ENCODE measurements at places on chromosomes 5 and 9.

GRCh38 chr5:98206566-98206965, 566.9 kb upstream of the RGMB start:
- no peak for DNase-seq

DNA sequence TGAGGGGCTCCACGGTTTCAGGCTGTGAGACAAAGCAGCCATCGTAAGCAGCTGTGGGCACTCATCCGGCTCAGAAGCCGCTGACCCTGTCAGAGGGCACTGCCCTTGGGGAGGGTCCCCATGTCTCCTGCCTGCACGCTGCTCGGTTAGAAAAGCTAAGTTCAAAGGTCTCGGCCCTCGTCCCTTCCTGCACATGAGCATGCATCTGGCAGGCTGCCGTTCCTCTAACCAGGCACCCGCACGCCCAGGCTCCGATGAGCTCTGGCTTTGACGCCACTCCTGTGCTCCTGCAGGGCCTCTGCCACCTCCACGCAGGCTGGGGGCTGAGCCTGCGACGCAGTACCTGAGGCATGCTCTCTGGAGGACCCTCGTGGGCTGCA, 51.3 kb downstream of the NKD2 start:
- DNase-seq: no peak

DNA sequence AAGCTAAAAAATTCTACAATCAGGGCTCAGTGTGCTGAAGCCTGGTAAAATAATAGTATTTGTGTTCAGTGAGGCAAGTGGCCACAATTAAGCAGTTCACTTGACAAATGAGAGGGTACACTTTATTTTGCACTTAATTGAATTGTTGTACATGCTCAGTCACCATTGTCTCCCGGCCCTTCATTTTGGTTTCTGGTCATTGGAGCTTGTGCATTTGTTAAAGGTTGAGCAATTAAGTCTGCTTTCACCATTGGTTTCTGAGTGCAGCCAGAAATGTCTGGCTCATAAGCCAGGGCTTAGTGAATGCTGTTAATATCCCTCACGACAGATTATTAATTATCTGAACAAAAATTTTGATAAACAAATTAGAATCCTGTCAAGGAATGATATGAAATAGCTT, 89.6 kb downstream of the PRDM6 start:
- no peak for DNase-seq

DNA sequence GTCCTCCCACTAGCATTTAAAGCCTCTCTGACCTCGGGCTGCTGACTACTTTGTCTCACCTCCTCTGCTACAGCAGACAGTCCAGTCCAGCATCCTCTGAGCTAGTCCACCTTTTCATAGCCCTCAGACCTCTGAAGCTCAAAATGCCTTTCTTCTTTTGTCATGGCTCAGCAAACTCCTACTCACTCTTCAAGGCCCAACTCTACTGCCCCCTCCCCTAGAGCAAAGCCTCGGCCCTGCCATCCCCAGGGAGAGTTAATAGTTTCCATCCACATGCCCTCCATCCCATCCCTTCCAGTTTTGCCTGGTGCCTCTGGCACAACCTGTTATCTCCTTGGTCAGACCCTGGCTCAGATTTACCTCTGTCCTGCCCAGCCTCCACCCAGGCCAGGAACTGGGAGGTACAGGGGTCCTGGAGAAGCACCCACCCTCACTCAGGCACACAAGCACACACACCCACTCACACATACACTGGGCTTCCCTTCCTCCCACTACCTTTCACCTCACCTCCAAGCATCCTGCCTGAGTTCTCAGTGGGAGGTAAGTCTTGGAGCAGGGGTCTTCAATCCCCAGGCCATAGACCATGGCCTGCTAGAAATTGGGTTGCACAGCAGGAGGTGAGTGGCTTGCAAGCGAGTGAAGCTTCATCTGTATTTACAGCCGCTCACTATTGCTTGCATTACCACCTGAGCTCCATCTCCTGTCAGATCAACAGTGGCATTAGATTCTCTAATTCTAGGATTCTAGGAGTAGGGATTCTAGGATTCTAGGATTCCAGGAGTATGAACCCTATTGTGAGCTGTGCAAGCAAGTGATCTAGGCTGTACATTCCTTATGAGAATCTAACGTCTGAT, 18.1 kb downstream of the PDLIM4 start:
- no peak for DNase-seq

DNA sequence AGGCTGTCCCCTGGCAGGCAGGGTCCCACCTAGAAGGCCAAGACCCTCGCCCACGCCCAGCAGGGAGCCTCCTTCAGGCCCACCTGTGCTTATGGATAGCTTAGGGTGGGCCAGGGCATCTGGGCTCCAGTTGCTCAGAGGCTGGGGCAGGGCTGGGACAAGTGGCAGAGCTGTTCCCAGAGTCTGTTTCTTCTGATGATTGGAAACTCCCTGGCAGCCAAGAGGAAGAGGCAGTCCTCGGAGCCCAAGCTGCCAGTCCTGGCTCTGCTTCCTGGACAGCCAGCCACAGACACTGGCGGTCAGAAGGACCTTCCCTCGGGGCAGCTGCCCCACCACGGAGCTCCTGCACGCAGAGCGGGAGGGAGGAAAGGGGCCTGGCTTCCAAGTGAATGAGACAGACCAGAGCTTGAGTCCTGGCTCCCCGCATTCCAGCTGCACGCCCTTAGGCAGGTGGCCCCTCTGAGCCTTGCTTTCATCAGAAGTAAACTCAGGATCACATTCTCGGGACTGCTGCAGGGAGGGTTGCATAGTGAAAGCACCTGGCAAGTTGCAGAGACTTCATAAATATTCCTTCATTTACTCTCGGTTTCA, 37.9 kb upstream of the GABRP start:
- DNase-seq: no peak

- DNase-seq: no peak
Measured at GRCh38 chr5:141913560-141914198, 10.0 kb upstream of the DELE1 start.

DNA sequence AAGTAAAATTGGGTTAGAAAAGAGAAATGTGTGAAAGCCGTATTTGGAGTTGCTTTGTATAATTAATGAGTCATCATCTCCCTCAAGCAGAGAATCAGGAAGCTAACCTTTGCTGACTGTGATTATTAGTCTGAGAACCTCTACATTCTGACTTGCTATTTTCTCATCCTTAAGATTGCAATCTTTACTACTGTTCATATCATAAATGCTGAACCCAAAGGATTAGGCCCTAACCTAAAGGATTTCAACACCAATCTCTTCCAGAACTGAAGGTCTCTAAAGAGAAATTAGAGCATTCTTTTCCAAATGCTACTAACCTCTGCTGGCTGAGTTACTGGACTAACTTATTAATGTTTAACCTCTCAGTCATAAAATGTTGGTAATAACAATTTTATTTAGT, 538.1 kb upstream of the MEF2C start:
- no peak for DNase-seq

- DNase-seq: no peak
Measured at GRCh38 chr9:13190040-13190439, 89.5 kb downstream of the MPDZ start.

GRCh38 chr5:20020247-20020646, 32.2 kb upstream of the CDH18 start:
- no peak for DNase-seq

DNA sequence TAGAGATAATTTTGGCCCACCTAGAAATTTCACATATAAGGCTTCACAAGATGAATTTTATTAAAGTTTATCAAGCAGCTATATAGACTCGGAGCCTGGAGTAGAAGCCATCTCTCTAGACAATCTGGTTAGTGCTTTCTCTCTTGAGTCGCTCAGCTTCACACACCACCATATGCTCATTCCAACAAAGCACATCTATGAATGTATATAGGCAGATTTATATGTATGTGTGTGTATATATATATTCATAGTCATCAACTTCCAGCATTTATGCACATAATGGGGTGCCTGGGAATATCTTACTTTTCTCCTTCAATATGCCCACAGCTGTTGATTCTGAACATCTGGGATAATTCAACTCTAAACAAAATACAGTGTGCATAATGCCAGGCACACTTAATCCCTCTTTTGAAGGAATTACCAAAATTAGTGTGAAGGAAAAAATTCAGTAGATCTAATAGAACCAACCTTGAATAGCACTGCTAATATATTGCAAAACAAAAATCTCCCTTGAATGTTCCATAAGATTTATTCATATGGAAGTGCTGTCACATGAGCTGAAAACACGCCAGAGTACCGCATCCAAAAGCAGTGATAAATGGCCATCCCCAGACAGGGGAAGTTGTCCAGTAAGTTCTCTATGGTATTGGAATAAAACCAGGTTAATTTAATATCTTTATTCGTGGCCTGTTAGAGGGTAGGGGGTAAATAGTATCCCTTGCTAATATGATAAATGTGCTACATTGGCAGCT, 56.0 kb upstream of the MOCS2 start:
- no peak for DNase-seq

- no peak for DNase-seq
Measured at GRCh38 chr5:35657877-35658276, 40.2 kb downstream of the SPEF2 start.

DNA sequence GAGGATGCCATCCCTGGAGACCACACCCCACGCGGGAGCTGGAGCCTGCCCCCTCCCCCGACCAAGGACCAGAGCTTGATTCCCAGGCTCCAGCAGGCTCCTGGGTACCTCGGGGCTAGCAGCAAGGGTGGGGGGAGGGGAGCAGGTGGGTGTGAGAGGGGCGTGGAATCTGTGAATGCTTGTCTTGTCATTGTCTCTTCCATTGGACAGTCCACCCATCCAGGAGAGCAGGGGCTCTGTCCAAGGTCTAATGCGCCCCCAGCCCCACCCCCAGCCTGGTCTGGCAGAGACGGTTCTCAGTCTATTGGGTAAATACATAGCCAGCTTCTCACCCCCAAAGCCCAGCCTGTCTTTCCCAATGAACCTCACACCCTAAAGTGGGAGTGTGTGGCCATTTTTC, 22.8 kb downstream of the URM1 start:
- DNase-seq: no peak

GRCh38 chr9:100111235-100111634, 12.2 kb downstream of the INVS start:
- no peak for DNase-seq

DNA sequence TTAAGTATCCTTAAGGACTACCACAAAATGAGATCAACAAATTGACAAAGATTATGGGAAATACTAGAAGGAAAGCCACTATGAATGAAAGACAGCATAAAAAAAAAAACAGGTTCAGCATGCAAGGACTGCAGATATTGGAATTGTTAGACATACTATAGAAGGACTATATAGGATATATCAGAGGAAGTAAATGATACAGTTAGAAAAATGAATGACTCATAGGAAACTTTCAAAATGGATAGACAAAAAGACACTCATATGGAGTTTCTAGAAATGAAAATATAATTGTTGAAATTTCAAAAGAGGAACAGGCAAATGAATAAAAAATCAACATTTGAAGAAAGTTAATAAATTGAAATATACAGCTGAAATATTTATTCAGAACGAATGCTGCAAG, 180.6 kb downstream of the PLK2 start:
- DNase-seq: no peak

DNA sequence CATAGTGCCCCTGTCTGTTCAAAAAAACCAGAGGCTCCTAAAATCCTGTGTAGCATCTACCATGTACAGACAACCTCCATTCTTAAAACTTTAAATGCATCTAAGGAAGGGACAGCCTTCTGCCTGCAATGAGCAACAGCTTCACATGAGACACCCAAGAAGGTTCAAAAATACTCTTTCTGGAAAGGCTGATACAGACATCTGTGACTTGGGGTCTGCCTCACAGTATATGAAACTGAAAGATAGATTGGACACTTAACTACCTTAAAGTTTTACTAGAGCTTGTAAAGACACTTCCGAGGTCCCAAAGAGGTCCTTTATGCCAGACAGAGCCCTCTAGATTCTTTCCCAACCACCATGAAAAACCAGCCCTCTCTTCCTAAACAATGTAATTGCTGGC, 28.2 kb upstream of the CATSPER3 start:
- no peak for DNase-seq

DNA sequence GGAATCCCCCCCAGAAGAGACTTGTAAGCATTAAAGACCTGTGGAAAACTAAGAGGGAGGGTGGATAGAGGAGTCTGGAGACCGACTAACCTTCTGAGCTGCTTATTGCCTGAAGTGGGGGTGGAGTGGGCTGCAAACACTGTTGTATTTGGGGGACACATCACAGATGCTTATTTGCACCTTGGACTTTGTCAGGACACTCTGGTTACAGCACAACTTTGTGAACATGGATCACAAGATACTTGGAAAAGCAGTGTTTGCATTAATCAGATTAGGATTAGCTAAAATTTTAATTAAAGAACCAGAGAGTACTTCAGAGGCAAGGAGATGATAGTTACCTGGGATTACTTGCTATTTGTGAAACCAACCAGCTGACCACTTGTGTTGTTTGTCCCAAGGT, 30.9 kb downstream of the TMC1 start:
- DNase-seq: no peak

- DNase-seq: no peak
Measured at GRCh38 chr9:111896942-111897600, 457 bp downstream of the UGCG start.

DNA sequence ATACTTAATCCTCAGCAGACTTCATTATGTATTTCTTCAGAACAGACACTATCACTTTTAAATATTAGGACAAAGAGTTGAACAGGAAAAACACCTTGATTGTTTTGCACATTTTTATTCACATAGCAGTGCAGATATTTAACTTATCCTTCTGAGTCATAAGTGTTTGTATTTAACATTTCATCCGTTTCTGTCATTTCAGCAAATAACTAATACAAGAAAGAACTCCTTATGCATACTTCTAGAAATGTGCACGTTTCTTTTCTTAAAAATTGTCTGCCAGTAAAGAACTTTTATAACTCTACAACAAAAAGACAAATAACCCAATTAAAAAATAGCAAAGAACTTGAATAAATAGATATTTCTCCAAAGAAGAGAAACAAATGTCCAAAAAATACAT, 3.3 kb upstream of the CNTLN start:
- DNase-seq: no peak

DNA sequence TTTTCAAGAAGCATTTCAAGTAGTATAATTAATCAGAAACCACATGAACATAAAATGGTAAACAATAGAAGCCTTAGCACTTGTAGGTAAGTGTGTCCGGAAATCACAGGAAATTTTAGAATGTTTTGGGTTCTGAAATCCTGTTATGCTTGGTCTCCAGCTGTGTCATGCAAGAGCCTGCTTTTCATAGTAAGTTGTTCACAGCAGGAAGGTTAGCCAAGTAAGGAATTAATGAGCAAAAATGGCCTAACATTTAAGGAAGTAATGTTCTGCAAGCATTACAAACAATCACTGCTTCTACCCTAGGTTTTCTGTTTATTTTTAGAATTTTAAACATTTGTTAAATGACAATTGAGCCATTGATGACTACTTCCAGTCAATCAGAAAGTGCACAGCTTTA, 669.5 kb downstream of the SLCO4C1 start:
- DNase-seq: no peak

- no peak for DNase-seq
Measured at GRCh38 chr5:6475626-6476312, 27.1 kb downstream of the UBE2QL1 start.

- DNase-seq: no peak
Measured at GRCh38 chr5:159113405-159113804, 13.7 kb upstream of the EBF1 start.
